Stimulated activated naive CD8-positive, alpha-beta T cell treated with anti-CD3 and anti-CD28 coated beads, Interleukin-15, Interleukin-2, amounts not matched to agents 100 U/mL and 50 U/mL, for 24 hours (primary cell): ENCODE measurements at places on chromosomes 16 and 17.
A peak's percentile ranks its signal among the peaks of the same experiment; 100 is the strongest.

DNA sequence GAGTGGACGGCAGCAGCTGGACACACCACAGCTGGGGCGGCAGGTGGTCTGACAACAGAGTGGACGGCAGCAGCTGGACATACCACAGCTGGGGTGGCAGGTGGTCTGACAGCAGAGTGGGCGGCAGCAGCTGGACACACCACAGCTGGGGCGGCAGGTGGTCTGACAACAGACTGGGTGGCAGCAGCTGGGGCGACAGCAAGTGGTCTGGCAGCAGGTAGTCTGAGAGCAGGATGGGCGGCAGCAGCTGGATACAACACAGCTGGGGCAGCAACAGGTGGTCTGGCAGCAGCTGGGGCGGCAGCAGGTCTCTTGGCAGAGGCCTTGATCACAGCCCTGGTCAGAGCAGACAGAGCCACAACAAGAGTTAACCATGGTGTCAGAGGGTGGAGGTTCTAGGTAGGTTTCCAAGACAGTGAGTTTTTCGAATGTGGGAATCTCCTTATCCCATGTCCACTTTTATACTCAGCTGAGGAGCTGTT is at the start of gene KRTAP4-1:
Gene KRTAP4-1 (minus strand): TSS at position 432 of the 482 bp plus-strand sequence. CDS start 57 bp downstream, at position 375.
- no peak for DNase-seq

- DNase-seq: no peak
Observed at GRCh38 chr16:11180489-11180888, 75.5 kb downstream of the SOCS1 start.

DNA sequence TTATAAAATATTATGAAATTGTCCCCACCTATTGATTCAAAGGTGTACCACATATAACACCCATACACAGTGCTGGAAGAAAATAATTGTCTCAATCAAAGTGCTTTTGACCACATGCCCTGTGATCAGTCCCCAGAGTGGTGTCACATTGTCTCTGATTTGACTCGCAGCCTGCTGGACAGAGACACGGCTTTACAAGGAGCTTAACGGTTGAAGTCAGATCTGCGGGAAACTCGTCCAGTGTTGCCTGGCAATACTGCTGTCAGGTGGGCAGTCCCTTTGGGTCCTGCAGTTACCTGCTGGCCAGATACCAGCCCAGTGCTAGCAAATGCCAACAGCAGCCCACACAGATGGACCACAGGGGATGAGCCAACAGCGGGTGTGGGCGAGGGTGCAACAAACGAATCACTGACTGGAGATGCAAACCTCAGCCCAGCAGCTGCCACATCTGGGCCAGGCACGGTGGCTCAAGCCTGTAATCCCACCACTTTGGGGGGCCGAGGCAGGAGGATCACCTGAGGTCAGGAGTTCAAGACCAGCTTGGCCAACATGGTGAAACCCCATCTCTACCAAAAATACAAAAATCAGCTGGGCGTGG is 26.2 kb upstream of the SSTR2 start:
- no peak for DNase-seq

GRCh38 chr17:47120521-47121095 is 68.5 kb downstream of the CDC27 start:
- DNase-seq: no peak

- no peak for DNase-seq
Observed at GRCh38 chr16:21638573-21638975, 13.8 kb downstream of the IGSF6 start.

- no peak for DNase-seq
Observed at GRCh38 chr16:27894386-27894785, 169.1 kb downstream of the GSG1L start.

- DNase-seq: no peak
Observed at GRCh38 chr17:61284174-61284573, 115.5 kb upstream of the TBX2 start.

- DNase-seq: no peak
Observed at GRCh38 chr16:17491140-17491662, 20.4 kb upstream of the XYLT1 start.

GRCh38 chr17:78919861-78920450 is 5.2 kb downstream of the TIMP2 start:
- DNase-seq: no peak

DNA sequence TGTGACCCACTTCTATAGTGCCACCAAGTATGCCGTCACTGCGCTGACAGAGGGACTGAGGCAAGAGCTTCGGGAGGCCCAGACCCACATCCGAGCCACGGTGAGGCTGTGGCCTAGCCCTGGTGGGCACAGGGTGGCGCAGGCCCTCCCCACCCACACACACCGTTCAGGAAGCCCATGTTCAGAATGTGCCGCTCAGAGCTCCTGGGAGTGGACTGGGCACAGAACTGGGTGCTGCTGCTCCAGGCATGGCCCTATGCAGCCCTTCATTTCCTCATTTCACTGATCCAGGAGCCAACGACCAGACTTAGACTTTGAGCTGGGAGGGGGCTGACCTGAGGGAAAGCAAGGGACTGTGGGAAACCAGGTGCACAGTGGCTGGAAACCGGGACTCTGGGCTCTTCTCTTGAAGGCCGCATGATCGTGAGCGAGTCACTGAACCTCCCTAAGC is 2.4 kb upstream of the MRM1 start:
- DNase-seq: no peak

GRCh38 chr17:31869031-31869430 is 10.0 kb upstream of the COPRS start:
- DNase-seq: no peak

DNA sequence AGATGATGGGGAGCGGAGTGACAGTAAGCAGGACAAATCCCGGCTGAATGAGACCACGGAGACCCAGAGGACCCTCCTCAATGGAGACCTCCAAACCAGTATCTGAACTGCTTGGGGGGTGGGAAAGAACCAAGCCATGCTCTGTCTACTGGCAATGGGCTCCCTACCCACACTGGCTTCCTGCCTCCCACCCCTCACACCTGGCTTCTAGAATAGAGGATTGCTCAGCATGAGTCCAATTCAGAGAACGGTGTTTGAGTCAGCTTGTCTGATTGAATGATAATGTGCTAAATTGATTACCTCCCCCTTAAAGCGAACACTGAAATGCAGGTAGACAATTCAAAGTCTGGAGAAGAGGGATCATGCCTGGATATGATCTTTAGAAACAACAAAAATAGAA is 5.5 kb downstream of the SSTR2 start:
- no peak for DNase-seq

- DNase-seq: peak; percentile 46
Observed at GRCh38 chr17:82752371-82753200, 721 bp downstream of the TBCD start.

GRCh38 chr17:79989106-79989835 is 46.4 kb downstream of the TBC1D16 start:
- no peak for DNase-seq

- DNase-seq: no peak
Observed at GRCh38 chr17:27452828-27453227, 3.4 kb upstream of the KSR1 start.

DNA sequence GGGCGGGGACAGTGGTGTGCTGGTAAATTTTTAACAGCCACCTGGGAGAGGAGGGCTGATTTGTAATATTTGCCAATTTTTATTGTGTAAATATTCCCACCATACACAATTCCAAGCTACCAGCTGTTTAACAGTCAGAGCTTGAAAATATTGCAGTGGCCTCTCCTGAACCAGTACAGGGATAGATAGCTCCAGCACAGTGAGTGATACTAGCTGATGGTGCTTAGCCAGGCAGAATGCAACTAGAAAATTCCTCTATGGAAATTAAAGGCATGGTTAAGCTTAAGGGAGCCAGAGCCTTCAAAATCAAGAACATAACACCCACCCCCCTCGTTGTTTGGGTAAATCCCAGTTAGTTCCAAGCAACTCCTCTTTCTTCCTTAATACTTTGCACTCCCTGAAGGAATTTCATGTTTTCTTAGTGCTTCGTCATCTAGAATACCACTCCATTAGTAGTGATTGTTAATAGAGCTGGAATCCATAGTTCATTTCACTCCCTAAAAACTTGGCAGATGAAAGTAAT is 96.6 kb downstream of the CYB561 start:
- DNase-seq: no peak

- DNase-seq: no peak
Observed at GRCh38 chr16:87070657-87071056, 246.5 kb downstream of the C16orf95 start.

DNA sequence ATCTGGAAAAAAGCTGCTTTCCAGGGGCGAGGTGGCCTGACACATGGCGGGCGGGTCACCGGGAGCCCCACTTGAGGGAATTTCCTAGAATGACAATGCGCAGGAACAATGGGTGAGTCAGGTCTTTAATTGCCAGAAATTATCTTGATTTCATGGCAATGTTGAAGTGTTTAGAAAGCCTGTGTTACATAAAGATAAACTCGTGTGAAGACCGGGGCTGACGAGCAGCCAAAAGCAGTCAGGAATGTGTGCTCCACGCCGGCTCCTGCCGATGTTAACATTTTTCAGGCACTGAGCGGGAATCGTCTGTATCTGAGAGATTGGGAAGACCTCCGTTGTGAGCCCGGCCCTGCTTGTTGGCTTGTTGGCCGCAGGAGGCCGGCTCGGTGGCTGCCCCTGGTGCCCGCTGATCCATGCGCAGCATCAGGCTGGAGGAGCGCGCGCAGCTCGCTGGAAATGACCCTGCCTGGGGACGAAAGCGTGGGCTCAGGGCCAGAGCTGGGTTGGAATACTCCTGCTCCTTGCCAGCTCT is 353.1 kb downstream of the FOXL1 start:
- DNase-seq: no peak

DNA sequence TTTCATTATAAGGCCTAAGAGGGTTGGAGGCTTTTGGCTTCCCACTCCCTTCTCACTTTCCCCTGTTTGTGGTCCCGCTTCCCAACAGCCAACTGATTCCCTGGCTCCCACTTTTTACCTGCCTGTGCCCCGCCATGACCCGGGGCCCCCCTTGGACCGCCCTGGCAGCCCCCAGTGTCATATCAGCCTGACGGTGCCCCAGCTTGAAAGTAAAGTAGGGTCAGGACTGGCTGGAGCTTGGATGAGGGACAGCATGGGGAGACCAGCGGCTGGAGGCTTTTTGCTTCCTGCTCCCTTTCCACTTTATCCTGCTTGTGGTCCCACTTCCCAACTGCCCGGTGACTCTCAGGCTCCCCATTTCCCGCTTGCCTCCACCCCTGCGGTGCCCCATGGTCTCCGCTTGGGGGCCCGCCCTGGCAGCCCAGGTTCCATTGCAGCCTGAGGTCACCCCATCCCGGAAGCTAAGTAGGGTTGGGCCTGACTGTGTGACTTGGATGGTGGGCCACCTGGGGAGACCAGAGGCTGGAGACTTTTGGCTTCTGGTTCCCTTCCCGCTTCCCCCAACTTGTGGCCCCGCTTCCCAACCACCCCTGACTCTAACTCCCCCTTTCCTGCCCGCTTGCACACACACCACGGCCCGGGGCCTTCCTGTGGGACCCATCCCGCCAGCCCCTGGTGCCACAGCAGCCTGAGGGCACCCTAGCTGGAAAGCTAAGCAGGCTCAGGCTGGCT is 2274.7 kb downstream of the TP53TG3F start:
- no peak for DNase-seq

DNA sequence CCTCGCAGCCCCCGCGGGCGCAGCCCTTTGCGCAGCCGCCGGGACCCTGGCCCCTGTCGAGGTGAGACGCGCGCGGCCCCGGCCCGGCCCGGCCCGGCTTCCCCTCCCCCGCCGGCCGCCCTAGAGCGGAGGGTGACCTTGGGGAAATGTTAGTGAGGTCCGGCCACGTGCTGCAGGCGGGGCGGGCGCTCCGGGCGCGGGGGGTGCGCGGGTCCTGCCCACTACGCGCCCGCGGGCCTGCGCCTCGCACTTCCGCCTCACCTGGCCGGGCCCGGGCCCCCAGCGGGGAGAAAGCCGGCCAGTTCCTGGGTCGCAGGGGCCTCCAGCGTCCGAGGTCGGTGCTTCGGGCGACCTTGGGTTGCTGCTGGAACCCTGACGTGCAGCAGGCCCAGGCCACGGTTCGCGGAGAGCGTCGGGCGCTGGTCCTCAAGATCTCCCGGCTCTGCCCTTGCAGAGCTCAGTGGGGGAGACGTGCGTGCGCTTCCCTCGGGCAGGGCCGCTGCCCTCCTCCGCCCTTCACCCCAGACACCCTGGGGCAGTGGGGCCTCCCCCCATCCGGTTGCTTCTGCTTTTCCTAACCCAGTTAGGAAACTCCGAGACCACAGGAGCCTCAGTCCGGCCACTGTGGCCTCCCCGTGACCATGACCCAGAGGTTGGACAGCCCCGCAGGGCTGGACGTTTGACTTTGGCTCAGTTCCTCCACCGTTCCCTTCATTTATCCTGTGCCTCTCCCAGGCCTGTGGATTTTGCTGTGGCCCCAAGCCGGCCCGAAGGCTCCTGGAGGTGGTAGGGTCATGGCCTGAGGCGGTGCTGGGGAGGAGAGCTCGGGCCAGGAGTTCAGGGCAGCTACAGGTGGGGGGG is 791 bp downstream of the MCRIP2 start:
- DNase-seq: peak; percentile 63

DNA sequence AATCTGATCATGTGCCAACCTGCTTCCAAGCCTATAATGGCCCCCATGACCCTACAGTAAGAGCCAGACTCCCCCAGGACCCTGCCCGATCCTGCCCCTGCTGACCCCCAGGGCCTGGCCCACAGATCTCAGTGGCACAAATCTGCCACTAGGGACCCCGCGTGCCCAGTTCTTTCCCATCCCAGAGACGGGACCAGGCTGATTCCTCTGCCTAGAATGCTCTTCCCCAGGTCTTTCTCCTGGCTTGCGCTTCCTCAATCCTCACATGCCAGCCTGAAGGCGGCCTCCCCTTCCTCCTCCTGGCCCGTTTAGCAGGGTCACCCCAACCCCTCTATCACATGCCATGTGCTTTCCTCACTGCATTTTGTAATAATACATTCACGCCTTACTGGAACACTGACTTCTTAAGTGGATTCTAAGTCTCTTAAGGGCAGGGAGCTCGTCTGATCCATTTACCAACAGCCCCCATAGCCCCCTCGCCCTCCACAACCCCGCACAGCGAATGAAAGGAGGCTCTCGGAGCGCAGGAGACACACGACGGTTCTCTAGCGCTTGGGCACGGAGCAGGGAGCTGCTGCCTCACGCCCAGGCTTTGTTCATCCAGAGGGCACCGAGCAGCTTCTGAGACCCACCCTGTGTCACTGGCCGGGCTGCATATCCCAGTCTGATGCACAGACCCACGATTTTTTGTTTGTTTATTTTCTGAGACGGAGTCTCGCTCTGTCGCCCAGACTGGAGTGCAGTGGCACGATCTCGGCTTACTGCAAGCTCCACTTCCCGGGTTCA is 1.2 kb downstream of the TRIM65 start:
- peak; percentile 49 for DNase-seq

DNA sequence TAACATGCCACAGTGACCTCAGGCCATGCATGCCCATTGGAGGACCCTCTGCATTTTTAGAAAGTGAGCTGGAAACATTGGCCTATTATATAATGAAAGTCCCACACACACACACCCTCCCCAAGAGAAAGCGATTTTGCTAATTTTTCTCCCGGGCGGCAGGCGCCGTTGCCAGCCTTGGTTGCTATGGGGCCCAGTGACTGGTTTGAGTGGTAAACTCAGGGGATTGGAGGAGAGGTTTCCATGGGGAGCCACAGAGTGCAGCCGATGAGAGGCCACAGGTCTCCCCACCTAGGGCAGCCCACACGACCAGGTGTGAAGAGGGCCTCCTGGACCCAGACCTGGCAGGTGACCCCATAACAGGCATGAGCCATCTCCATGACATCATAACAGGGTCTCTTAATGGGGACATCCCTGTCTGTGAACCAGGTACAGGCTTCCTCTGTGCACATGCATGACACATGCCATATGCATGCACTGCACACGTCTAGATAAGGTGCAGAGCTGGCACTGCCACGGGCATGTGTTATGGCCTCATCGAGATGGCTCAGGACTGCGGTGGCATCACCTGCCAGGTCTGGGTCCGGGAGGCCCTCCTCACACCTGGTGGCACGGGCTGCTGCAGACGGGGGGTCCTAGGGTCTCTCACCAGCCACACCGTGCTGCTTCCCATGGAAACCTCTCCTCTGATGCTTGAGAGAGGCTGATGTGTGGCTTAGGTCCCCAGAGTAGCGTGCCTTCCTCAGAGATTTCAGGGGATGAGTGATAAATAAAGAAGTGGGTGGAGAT is 144.1 kb downstream of the RBFOX3 start:
- DNase-seq: no peak
